ENCODE measurements at places on chromosomes 5 and 9.

DNA sequence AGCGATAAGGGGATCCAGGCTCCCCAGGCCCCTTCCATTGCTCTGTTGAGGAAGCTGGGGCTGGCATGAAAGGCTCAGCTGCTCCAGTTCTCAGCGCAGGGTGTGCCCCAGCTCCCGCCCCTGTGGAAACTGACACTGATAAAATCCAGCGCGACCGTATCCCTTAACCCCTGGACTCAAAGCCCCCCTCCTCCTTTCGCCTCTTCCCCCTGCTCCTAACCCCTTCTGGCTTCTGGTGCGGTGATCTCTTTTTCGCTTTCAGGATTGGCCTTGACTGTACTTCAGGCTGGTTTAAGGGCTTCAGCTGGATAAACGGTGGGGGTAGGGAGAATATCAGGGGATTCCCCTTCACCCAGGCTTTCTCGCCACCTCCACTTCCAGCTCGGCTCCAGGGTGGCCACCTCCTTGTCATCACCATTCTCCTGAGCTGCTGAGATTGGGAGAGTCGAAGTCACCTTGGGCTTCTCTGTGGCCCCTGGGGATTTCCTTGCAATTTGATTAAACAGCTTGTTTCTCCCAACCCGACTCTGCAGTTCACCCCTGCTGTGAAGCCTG lies 843 bp downstream of the BSPRY start:
- no peak for DNase-seq

DNA sequence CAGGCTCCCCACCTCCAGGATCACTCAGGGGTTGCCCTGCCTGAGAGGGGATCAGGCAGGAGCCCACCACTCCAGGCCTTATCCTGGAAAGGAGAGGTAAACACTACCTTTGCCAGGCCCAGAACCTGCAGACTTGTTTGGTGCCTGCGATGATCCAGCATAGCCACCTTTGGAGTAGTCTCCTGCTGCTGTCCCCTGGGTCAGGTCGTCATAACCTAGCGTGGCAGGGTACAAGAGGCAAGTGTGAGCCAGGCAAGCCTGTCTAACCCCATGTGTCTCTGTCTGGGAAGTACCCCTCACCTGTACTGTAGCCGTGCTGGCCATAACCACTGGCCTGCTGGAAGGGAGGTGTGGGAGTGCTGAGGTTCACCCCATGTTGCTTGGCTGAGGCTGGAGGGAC lies 106.1 kb downstream of the UBE2R2 start:
- no peak for DNase-seq

DNA sequence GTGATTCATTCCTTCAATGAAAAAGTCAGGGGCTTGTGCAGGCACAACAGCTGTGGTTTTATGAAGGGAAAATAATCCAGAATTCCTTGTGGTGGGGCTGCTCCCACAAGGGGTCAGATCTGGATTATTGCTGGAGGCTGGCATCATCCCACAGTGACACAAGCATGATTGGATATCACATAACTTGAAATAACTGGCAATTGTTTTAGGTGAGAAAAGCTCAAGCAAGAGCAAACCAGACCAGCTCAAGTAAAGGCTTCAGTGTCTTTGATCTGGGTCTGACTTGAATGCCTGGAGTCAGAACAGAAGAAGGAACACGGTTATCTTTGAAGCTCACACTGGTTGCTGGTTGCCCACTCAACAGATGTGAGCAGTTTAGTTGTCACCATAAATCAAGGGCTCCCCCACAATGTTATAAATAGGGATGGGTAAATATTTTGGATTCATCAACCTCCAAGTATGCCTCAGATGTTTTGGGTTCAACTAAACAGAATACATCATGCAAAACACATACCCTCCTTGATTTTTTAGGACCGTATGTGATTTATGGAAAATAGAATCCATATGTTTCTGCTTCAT lies 3.1 kb upstream of the ZNF474 start:
- no peak for DNase-seq

DNA sequence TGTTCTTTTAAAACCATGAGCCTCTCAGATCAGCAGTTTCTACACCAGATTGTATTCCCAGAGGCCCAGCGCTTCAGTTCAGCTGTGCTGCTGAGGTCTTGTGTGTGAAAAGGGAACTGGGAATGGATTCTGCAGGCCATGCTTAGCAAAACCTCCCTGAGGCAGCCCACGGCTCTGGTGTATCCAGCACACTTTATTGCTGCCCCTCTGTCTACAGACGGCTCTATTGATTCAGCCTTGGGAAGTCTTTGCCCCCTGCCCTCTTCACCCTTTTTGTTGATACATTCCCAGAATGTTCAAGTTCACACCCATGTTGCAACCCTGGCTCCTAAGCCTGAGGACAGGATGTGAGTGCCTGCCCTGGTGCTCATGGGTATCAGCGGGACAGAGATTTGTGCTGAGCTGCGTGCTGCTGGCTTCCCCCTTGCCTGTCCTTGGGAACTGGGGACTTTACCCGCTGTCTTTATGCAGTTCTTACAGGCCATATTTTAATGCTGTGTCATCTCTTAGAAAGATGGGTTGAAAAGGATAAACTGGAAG lies 37.3 kb downstream of the ARHGAP26 start:
- DNase-seq = no peak

DNA sequence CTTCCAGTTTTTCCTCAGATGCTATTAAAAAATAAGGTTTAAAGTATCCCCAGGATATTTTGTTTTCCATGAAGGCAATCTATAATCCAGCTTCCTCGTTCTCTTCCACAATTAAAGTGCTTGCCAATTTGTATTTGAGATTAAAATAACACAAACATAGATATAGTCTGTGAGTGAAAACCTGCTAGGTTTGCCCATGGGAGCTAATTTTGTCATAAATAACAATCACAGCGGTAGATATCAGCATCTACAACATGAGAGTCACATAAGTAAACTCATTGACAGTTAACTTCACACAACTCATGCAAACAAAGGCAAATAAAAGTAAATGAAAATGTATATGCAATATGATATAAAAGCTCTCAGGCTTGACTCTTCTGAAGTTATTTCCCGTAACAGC lies 29.2 kb upstream of the RASGRF2 start:
- DNase-seq = no peak

All from stimulated activated CD8-positive, alpha-beta memory T cell treated with anti-CD3 and anti-CD28 coated beads, Interleukin-2, amount 100 ng/mL, for 48 hours (primary cell).